CD4-positive, alpha-beta T cell treated with Interleukin-2 at 100 ng/mL for 4 hours (primary cell): ENCODE measurements at places on chromosomes 1 and 21.

- no peak for DNase-seq
These were observed 1.9 kb downstream of the MTFR1L start for GRCh38 chr1:25821630-25822091.

DNA sequence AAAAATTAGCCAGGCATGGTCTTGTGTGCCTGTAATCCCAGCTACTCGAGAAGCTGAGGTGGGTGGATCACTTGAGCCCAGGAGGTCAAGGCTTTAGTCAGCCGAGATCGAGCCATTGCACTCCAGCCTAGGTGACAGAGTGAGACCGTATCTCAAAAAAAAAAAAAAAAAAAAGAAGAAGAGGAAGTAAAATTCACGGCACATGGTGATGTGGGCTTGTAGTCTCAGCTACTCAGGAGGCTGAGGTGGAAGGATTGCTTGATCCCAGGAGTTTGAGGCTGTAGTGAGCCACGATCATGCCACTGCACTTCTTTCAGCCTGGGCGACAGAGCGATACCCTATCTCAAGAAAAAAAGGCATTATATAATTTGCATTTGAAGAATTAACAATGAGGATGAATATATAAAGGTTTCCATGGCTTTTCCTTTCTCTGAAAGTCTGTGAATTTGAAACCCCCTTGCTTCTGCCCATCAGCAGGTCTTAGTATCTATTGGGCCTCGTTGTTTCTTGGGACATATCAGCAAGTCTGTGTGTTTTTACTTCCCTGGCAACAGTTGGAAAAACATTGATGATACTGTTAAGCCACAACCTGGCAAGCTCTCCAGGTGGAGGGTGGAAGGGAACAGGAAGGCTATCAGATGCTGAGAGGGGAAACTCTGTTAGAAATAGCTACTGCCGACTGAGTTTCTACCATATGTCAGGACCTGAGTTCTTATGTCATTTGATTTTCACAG is 4.6 kb upstream of the PLA2G2D start:
- DNase-seq: no peak

- no peak for DNase-seq
These were observed 35.6 kb downstream of the NGF start for GRCh38 chr1:115302390-115302961.

DNA sequence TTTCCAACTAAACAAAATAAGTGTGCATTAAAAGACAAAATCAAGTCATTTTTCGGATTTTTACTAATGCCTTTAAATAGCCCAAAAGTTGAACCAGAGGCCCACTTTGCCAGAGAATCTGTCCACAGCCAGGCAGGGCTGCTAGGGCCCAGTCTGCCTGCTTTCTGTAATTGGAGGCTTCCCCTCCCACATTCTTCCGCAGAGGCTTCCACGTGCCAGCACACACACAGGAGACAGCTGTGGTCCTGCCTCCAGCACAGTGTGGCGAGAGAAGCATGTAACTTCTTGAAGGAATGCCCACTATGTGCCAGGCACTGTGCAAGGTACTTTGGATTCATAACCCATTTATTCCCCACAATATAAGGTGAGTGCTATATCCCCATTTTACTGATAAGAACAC is 11.3 kb upstream of the PDZK1IP1 start:
- no peak for DNase-seq

- no peak for DNase-seq
These were observed 39.9 kb downstream of the STPG1 start for GRCh38 chr1:24373710-24374109.

DNA sequence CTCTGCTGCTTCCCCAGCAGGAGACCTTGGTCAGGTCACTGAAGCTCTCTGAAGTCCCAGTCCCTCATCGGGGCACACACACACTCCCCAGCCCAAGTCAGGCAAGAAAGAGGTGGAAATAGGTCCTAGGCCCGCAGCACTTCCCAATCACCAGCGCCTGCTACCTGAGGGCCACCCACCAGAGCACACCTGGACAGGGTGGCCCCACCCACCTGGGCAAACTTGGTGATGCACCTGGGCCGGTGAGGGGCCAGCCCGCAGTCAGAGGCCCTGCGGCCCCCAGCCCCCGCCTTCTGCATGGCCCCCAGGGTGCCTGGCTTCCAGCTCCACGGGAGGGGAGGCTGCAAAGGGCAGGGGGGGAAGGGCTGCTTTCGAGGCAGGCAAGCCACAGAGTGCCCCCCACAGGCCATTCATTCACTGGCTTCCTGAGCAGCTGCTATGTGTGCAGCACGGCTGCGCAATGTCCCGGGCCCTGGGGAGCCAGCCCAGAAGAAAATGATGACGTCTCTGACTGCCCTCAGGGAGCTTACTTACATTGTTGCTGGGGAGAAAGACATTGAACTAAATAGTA is 4.7 kb downstream of the SH2D5 start:
- DNase-seq: no peak

DNA sequence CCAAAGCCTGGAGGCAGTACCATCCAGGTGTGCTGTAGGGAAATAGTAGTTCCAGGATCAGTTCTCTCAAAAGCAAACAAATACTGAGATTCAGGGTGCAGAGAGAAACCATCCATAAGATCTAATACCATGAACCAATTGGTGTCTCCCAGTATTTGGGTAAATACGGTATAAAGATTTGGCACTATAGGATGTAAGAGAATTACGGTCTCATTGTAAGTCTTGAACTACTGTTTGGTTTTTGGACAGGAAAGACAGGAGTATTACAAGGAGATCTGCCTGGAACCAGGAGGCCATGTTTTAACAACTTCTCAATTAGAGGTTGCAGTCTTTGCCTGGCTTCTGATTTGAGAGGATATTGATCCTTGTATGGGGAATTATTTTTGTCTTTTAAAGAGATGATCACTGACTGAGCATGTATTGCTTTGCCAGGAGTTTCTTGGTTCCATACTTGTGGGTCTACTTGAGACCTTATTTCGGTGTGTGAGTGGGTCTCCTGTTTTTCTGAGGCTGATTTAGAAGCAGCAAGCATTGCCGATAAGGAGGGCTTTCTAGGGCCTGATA is 10.2 kb downstream of the AADACL4 start:
- DNase-seq: no peak

DNA sequence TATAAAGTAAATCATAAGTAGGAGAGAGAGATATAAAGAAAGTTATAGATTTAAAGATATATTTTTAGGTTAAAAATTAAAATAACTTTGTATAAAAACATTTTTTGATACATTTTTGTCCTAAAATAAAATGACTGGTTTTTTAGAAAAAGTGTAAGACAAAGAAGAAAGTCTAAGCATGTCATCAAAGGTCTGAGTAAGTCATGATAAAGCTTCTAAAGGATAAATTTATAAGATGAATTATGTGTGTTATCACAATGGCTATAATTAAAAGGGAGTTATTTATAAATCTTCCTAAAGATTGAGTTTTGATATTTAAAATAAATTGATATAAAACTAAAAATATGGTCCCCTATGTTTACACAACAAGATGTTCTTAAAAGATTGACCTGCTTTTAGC is 370.9 kb downstream of the PTPRU start:
- no peak for DNase-seq

GRCh38 chr1:28577052-28577678 is 14.9 kb upstream of the RAB42 start:
- DNase-seq: no peak

GRCh38 chr1:38274974-38275373 is 228.4 kb upstream of the POU3F1 start:
- no peak for DNase-seq

GRCh38 chr1:3609016-3609768 is 2.1 kb downstream of the MEGF6 start:
- DNase-seq: no peak

DNA sequence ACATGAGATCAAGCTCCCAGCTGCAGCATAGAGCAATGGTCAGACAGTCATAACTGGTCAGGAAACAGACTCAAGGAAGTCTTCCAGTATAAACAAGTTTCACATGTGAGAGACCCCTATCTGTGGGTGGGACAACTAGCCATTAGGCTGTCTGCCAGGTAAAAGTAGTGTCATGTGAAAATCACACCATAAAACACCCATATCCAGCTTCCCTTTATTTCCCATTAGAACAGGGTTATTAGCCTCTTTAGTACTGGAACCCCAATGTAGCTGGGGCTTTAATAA is 426.7 kb downstream of the KCNT2 start:
- DNase-seq: no peak

DNA sequence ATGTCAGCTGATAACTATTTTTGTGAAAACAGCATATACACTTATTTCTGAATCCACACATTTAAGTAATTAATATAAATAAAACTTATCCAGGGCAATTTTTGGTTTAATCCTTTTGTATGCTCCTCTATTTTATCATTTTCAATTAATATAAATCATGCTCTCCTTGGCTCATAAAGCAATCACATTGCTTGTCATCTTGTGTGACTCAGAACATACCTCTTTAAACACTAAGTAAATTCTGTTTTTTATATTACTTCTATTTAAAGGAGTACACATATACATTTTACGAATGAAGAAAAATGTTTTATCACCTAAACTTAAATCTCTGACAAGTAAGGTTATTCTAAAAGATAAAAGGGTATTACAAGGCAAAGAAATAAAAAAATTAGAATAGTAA is 175.3 kb downstream of the USH2A start:
- no peak for DNase-seq

DNA sequence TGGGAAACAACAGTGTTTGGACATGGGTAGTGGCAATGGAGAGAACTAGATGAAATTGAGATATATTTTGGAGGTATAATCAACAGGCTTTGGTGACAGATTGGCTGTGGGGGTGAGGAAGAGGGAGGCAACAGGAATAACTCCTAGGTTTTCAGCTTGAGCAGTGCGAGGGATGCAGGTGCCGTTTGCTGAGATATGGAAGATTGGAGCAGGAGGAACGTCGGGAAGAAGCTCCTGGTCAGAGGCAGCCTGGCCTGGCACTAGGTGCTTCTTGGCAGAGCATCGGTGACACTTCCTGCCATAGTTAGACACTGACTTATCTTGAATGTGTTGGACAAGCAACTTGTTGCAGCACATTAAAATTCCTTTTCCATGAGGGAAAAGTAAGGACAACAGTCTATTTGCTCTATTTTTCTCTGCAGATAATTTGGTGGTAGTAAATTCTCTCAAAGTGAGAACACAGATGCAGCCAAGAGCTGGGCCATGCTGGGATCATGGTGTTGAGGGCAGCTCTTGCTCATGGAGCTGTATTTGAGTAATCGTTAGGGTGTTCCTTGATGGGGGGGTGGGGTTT is 21.5 kb upstream of the MYSM1 start:
- no peak for DNase-seq

DNA sequence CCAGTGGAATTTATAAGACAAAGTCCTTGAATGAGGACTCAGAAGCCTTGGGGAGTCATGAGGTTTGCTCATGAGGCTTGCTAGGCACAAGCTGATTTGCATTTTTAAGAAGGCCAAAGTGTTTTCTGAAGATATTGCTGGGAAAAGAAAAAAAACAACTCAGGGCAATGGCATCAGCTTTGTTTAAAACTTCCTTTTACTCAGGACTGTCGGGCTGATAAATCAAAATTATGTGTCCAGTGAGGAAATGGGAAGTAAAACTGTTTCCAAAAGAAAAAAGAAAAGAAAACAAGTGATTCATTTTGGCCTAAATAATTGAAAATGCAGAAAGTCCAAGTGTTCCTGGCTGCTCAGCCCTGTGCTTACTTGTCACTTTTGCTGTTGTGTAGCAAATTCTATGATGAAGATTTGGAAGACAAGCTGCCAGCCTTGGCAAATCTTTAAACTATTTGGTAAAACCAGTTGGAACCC is 282.4 kb downstream of the HLX start:
- DNase-seq: no peak

GRCh38 chr1:100035214-100035613 is 65.4 kb downstream of the SLC35A3 start:
- no peak for DNase-seq

GRCh38 chr1:151266315-151266714 is 11.8 kb downstream of the PSMD4 start:
- DNase-seq: no peak

DNA sequence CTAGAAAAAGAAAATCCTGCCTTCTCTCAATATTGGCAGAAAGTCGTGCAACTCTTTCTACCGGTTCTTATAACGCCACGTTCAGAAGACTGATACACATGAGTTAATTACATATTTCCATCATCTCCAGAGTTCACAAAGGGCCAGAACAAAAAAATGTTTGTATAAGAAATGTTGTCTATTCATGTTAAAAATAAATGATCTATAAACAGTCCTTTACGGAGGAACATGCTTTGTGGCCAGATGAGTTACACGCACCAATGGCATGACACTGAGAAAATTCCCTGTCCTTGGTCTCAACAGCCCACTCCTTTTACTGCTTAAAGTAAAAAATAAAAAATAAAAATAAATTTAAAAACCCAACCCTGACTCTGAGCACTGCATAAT is 29.5 kb downstream of the C2CD2 start:
- no peak for DNase-seq

- DNase-seq: no peak
These were observed 36.8 kb downstream of the GADD45A start for GRCh38 chr1:67721650-67722291.
